ENCODE measurements at places on chromosomes 5 and 9. TPM values are rescaled to one million over a fixed set of nuclear protein-coding genes. Genes with fewer than 3 reads are reported as not detected.

Gene IFNB1
- polyA plus RNA-seq, result not detected

Gene PCDHA12
- polyA plus RNA-seq, result not detected

Gene EFNA5
- not detected for polyA plus RNA-seq

Gene ERCC6L2
- 10.8 TPM for polyA plus RNA-seq

Gene DOCK8
- 0.28 TPM for polyA plus RNA-seq

Gene CFAP77
- not detected for polyA plus RNA-seq

Gene PELO
- polyA plus RNA-seq, result 23.9 TPM

Gene SURF4
- 224 TPM for polyA plus RNA-seq

Gene UBE2QL1
- polyA plus RNA-seq, result not detected

Gene FBN2
- polyA plus RNA-seq, result not detected

DNA sequence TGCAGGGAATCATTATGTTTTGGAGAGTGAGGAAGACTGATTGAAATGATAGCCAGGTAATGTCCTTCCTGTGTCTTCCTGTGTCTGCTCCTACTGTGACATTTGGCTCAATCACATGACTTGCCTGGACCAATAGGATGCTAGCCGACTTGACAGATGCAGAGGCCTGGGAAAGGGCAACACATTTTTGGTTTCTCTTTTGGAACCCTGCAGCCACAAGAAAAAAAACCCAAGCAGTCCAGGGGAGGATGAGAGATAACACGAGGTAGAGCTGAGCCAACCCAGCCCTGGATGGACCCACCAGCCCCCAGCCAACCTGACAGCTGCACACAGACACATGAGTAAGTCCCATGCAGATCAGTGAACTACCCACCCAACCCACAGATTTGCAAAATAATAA lies 256.1 kb upstream of the SMARCA2 start:
- H3K4me1 ChIP-seq, result no peaks in the 10 kb centered on the region
- no peaks in the 10 kb centered on the region for H3K36me3 ChIP-seq
- H3K27me3 ChIP-seq, result no peaks in the 10 kb centered on the region
- H3K4me3 ChIP-seq, result no peak overlapping the region
- no peak for DNase-seq

- DNase-seq, result no peak
- no peaks in the 10 kb centered on the region for H3K4me1 ChIP-seq
- H3K36me3 ChIP-seq, result no peaks in the 10 kb centered on the region
- no peak overlapping the region for H3K27ac ChIP-seq
Observed at GRCh38 chr5:92741906-92742305, 839.1 kb downstream of the NR2F1-AS1 start.

- no peaks in the 10 kb centered on the region for H3K27me3 ChIP-seq
- DNase-seq, result no peak
- H3K27ac ChIP-seq, result no peak overlapping the region
- peaks cover 14% of the 10 kb centered on the region for H3K4me1 ChIP-seq
- H3K36me3 ChIP-seq, result peaks cover 18% of the 10 kb centered on the region
Observed at GRCh38 chr9:748861-749497, 92.5 kb upstream of the DMRT1 start.

GRCh38 chr5:178340187-178340586 lies 107.6 kb upstream of the PHYKPL start:
- H3K4me3 ChIP-seq, result no peak overlapping the region
- DNase-seq, result no peak
- peaks cover 5% of the 10 kb centered on the region for H3K27me3 ChIP-seq
- no peak overlapping the region for H3K27ac ChIP-seq
- no peaks in the 10 kb centered on the region for H3K36me3 ChIP-seq
- peaks cover 6% of the 10 kb centered on the region for H3K4me1 ChIP-seq

DNA sequence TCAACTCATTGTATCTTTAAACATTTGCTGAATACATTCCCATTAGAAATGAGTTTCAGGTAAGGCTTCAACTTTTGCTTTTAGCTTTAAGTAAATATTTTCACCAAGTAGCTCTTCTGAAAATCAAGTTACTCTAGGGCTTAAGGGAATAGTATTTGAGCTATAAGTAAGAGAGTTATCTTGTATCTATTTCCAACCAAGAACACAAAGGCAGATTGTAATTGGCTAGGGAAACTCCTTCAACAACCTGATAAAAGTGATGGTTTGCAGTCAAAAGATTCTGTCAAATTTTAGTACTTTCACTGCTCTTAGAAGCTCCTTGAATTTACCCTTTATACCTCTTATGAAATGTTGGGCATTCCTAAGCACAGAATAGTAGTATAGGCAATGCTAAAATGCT lies 13.0 kb downstream of the ELL2 start:
- peaks cover 43% of the 10 kb centered on the region for H3K36me3 ChIP-seq
- no peak overlapping the region for H3K27ac ChIP-seq
- no peak for DNase-seq
- H3K4me1 ChIP-seq, result peaks cover 84% of the 10 kb centered on the region
- H3K27me3 ChIP-seq, result no peaks in the 10 kb centered on the region

GRCh38 chr9:72022841-72023240 lies 37.6 kb downstream of the C9orf57 start:
- no peak overlapping the region for H3K27ac ChIP-seq
- H3K36me3 ChIP-seq, result no peaks in the 10 kb centered on the region
- H3K4me3 ChIP-seq, result no peak overlapping the region

DNA sequence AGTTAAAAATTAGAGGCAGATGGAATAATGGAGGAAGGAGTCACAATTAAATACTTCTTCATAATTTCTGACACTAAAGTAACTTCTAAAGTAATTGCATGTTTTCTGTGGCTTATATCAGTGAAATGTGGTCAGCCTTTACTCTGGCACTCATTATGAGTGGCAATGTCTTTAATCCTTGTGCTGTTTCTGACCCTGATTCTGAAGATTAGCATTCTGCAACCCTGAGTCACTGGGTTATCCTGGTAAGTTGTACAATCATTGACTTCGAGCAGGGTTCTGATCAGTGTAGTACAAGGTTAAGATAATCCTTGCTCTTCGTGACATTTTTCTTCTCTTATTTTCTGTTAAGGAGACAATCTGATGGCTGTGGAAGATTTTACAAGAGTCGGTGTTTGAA lies 379.4 kb upstream of the RORB start:
- DNase-seq, result no peak
- H3K4me3 ChIP-seq, result no peak overlapping the region
- H3K36me3 ChIP-seq, result no peaks in the 10 kb centered on the region
- no peak overlapping the region for H3K27ac ChIP-seq
- H3K4me1 ChIP-seq, result no peaks in the 10 kb centered on the region

GRCh38 chr5:178386336-178386931 lies 153.8 kb upstream of the PHYKPL start:
- no peak for DNase-seq
- H3K36me3 ChIP-seq, result no peaks in the 10 kb centered on the region

DNA sequence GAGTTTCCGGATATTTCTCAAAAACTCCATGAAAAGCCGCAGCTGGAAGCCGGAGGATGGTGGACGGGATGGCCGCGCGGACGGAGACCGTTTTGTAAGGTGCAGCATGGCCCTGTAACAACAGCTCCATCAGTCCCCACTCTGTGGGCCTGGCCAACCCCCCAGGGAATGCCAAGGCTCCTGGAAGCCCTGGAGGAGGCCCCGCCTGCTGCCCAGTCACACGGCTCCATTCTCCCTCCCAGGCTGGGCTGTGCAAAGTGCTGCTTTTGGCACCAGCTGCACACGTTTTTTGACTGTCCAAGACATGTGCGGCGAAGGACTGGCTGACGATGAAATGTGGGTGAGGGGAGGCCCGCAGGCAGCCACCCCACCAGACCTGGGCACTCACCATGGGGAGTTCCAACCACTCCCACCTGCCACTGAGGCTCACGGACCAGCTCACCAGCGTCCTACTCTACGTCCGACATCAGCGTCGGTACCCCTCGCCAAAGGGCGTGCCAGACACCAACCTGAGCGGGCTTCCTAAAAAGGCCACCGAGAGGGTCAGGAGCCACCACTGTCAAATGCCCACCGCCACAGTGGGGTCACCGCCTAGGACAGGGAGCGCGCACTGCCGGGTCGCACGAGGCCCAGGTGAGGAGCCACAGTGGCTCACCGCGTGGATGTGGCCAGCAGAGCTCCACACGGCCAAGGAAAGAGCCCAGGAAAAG lies 27.3 kb downstream of the PNPLA7 start:
- no peak overlapping the region for H3K27ac ChIP-seq
- H3K36me3 ChIP-seq, result no peaks in the 10 kb centered on the region
- DNase-seq, result no peak
- no peaks in the 10 kb centered on the region for H3K27me3 ChIP-seq
- H3K4me1 ChIP-seq, result no peaks in the 10 kb centered on the region
- no peak overlapping the region for H3K4me3 ChIP-seq

- no peaks in the 10 kb centered on the region for H3K27me3 ChIP-seq
- DNase-seq, result no peak
- H3K4me1 ChIP-seq, result no peaks in the 10 kb centered on the region
- H3K4me3 ChIP-seq, result no peak overlapping the region
- H3K36me3 ChIP-seq, result no peaks in the 10 kb centered on the region
- H3K27ac ChIP-seq, result no peak overlapping the region
Observed at GRCh38 chr5:9739135-9739534, 109.0 kb upstream of the TAS2R1 start.

GRCh38 chr5:7039074-7039473 lies 325.8 kb downstream of the TENT4A start:
- no peak overlapping the region for H3K27ac ChIP-seq
- H3K27me3 ChIP-seq, result no peaks in the 10 kb centered on the region
- no peaks in the 10 kb centered on the region for H3K36me3 ChIP-seq
- H3K4me3 ChIP-seq, result no peak overlapping the region

DNA sequence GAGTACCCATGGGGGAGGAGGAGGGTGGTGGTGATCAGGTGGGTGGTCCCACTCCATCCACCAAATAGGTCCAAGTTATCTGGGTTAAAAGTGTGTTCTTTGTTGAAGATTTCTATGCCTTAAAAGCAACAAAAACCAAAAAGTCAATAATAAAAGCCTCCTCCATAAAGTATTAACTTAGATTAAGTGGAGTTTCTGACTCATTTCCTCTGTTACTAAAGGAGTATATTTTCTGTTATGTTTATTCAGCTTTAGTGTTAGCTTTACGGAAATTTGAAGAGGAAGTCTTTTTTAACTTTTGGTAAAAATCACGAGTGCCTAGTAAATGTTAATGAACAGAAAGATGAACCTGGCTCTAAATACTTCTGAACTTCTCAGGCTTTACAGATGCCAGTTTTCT lies 17.8 kb downstream of the FBXO38 start:
- H3K4me3 ChIP-seq, result no peak overlapping the region
- DNase-seq, result no peak
- peaks cover 25% of the 10 kb centered on the region for H3K4me1 ChIP-seq
- no peaks in the 10 kb centered on the region for H3K27me3 ChIP-seq

GRCh38 chr9:38026021-38026809 lies 42.8 kb downstream of the SHB start:
- peak; percentile 29 for DNase-seq
- H3K27me3 ChIP-seq, result no peaks in the 10 kb centered on the region
- H3K4me1 ChIP-seq, result peaks cover 100% of the 10 kb centered on the region
- no peak overlapping the region for H3K4me3 ChIP-seq
- peaks cover 18% of the 10 kb centered on the region for H3K36me3 ChIP-seq

DNA sequence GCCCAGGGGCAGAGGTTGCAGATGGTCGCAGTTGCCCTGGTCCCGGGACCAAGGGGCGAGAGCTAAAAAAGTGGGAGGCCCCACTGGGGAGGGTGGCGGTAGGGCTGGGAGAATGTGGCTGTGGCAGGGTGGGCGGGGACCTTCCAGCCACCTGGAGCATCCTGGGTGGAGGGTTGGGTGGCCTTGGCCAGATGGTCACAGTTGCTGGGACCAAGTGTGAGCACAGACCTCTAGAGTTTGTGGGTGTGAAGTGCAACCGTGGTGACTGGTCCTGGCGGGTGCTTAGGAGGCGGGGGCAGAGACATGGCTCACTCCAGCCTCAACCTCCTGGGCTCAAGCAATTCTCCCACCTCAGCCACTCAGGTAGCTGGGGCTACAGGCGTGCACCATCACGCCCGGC lies 5.7 kb upstream of the TRAF2 start:
- H3K4me3 ChIP-seq, result no peak overlapping the region
- H3K36me3 ChIP-seq, result no peaks in the 10 kb centered on the region
- H3K4me1 ChIP-seq, result peaks cover 58% of the 10 kb centered on the region

- no peaks in the 10 kb centered on the region for H3K36me3 ChIP-seq
- peaks cover 36% of the 10 kb centered on the region for H3K27me3 ChIP-seq
- no peak overlapping the region for H3K27ac ChIP-seq
- DNase-seq, result no peak
Observed at GRCh38 chr5:3104429-3105060, 353.1 kb upstream of the IRX2 start.

DNA sequence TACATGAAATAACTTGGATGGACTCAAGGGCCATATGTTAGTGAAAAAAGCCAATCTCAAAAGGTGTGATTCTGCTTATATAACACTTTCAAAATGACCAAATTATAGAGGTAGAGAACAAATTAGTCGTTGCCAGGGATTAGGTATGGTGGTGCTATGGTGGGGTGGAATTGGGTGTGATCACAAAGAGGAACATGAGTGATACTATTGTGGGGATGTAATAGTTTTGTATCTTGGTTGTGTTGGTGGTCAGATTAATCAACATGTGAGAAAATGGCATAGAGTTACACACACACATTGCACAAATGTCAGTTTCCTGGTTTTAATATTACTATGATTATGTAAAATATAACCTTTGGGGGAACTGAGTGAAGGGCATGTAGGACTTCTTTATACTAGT lies 31.9 kb downstream of the CAMK4 start:
- H3K27me3 ChIP-seq, result no peaks in the 10 kb centered on the region
- H3K27ac ChIP-seq, result no peak overlapping the region
- H3K4me3 ChIP-seq, result no peak overlapping the region
- no peaks in the 10 kb centered on the region for H3K36me3 ChIP-seq
- H3K4me1 ChIP-seq, result no peaks in the 10 kb centered on the region
- DNase-seq, result no peak

DNA sequence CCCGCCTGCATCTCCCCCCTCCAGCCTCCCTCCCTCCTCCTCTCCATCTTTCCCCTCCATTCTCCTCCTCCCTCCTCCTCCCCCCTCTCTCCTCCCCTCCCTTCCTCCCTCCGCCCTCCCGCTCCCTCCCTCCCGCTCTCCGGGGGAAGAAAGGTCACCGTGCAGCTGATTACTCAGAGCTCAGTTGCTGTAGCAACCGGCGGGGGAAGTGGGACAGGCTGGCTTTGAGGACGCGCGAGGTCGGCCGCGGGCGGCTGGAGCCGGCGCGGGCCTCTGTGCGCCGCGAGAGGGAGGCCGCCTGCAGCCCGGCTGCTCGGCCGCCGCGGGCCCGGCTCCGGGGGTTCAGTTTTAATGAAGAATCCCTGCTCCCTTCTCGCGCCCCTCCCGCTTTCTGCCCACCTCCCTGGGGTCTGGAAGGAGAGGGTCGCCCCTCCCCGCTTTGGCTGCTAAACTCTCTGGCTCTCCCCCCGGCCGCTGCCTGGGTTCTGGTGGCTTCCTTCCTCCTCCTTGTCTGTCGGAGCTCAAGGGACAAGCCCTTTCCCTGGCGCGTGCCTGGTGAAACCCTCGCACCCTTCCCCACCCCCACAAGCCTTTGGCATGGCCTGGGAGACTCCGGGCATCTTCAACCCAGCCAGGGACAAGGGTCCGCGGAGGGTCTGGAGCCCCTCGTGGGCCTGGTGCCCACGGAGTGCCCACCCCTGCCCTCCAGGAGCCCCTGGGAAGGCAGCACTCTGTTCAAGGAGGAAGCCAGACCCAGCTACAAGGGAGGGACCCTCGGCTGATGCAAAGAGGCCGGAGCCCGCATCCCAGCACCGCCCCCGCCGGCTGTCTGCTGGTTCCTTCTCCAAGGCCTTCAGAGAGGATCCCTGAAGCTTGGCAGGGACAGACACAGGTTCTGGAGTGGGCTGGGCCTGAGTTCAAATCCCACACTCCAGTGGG lies 160.3 kb downstream of the C9orf50 start:
- H3K27me3 ChIP-seq, result peaks cover 10% of the 10 kb centered on the region
- peak; percentile 94 for DNase-seq
- H3K4me3 ChIP-seq, result peak overlapping the region; percentile 57
- peak overlapping the region; percentile 73 for H3K27ac ChIP-seq

GRCh38 chr5:124195411-124195810 lies 551.0 kb downstream of the ZNF608 start:
- DNase-seq, result no peak
- no peak overlapping the region for H3K4me3 ChIP-seq
- H3K27me3 ChIP-seq, result no peaks in the 10 kb centered on the region
- H3K36me3 ChIP-seq, result no peaks in the 10 kb centered on the region

Data from HepG2 (cell line).